Stimulated activated CD8-positive, alpha-beta memory T cell treated with anti-CD3 and anti-CD28 coated beads, Interleukin-2, amount 100 ng/mL, for 48 hours (primary cell): ENCODE measurements at places on chromosomes 6 and 20.

- DNase-seq: no peak
Observed at GRCh38 chr6:222468-222867, 69.8 kb upstream of the DUSP22 start.

GRCh38 chr6:107706516-107707115, 117.5 kb downstream of the SCML4 start:
- no peak for DNase-seq

DNA sequence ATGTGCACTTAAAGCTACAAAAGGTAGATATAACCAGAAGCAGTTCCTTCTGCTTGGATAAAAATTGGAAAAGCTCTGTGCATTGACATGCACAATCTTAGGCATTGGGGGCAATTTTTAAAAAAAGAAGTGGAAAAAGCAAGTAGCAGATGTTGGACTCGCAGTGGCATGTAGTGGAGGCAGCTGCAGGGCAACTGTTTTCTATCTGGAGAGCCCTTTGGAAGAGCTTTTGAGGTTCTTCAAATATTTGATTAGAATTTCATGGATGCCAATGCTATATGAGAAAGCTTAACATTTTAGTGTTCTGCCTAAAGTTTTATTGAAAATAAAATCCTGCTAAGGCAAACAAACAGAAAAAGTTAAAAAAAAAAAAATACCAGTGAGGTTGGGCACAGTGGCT, 388.3 kb upstream of the RNF217 start:
- DNase-seq: no peak

- no peak for DNase-seq
Observed at GRCh38 chr20:37677969-37678861, 15.6 kb upstream of the CTNNBL1 start.

DNA sequence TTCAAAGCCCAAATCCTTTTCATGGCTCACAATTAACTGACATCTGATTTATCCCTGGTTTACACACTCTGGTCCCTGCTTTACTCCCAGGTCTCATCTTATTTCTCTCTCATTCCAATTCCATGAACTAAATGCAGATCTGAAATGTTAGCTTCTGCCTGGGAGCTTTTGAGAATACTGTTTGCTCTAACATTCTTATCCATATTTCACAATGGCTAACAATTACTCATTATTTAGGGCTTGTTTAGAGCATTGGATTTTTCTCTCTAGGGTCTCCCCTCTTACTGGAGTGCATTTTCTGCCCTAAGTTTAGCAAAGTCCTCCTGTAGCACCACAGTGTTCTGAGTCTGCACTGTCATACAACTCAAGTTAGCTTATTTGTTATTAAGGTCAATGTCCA, 121.5 kb upstream of the HCRTR2 start:
- DNase-seq: no peak

- DNase-seq: no peak
Observed at GRCh38 chr6:67952948-67953347, 682.1 kb upstream of the ADGRB3 start.

GRCh38 chr6:135146162-135146934, 34.8 kb upstream of the MYB start:
- DNase-seq: no peak

DNA sequence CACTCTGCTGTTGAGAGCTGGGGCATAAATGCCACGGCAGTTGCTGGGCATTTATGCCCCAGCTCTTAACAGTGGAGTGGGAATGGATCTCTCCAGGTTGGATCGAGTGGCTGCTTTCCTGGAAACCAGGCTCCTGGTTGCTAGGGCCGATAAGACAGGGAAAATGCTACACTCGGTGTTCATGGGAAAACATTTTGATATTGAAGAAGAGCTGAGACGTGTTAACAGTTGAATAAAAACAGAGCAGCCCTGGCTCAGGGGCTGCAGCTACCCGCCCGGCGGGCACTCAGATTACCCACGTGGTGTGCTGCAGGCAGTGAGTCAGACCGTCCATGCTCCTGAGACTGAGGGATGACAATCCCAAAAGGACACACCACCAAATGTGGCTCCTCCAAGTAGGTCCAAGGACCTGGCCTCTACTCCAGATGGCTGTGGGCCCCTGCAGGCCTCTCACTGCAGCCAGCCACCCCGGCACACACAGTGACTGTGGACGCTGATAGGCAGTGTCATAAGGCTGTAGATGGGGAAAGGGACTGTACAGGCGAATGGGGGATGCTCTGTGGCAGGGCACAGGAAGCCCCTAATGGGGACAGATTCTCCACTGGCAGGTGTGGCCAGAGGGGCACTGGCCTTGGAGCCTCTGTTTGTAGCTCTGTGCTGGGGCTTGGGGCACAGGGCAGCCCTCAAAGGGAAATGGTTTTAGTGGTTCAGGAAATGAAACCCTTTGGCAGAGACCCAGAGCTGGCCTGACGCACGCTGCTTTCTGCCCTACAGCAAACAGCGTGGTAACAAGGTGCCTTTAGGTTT, 237.8 kb downstream of the LY86 start:
- DNase-seq: no peak

DNA sequence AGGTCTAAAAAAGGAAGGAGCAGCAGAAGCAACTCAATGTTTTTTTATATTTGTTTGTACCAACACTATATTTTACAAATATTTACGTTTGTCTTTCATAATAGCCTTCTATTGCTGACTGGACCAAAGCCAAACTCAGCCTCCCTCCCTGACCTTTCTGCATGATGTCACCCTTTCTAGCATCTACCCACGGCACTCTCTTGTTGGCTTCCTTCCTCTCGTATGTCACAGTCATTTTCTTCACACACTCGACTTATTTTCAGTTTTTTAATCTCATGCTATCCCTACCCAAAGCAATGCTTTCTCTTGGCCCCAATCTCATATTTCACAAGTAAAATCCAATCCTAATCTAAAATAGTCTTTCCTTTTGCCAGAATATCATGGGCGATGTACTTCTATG, 16.3 kb upstream of the FAM8A1 start:
- DNase-seq: no peak

- DNase-seq: no peak
Observed at GRCh38 chr20:45539382-45539781, at the start of gene WFDC6. Gene WFDC6 (minus strand): TSS chr20:45539482. CDS start chr20:45539407, 75 bp downstream.

GRCh38 chr6:135385299-135385698, 112.2 kb downstream of the AHI1 start:
- DNase-seq: no peak

GRCh38 chr6:26175428-26176181, 88.4 kb downstream of the HFE start:
- no peak for DNase-seq

DNA sequence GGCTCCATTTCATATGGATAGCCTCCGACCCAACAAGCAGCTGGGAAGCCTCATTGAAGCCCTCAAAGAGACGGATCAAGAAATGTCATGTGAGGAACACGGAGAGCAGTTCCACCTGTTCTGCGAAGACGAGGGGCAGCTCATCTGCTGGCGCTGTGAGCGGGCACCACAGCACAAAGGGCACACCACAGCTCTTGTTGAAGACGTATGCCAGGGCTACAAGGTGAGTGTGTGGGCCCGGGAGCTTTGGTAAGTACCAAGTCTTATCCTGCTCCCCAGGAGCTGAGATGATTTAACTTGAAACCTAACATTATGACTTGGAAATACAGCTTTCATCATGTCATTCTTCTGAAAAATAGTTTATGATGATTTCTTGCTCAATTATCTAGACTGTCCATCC, 4.1 kb downstream of the TRIM38 start:
- DNase-seq: no peak

DNA sequence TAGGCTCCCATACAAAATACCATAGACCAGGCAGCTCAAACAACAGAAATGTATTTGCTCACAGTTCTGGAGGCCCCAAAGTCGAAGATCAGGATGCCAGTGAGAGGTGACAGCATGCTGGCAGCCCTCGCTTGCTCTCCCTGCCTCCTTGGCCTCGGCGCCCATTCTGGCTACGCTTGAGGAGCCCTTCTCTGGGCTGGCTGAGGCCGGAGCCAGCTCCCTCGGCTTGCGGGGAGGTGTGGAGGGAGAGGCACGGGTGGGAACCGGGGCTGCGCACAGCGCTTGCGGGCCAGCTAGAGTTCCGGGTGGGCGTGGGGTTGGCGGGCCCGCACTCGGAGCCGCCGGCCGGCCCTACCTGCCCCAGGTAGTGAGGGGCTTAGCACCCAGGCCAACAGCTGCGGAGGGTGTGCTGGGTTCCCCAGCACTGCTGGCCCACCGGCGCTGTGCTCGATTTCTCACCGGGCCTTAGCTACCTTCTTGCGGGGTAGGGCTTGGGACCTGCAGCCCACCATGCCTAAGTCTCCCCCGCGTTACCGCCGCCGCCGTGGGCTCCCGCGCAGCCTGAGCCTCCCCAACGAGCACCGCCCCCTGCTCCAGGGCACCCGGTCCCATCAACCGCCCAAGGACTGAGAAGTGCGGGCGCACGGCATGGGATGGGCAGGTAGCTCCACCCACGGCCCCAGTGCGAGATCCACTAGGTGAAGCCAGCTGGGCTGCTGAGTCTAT, 32.6 kb upstream of the SERPINB9 start:
- DNase-seq: no peak

GRCh38 chr20:58058421-58059259, 169.8 kb downstream of the ANKRD60 start:
- no peak for DNase-seq

GRCh38 chr6:79694156-79694555, 63.0 kb downstream of the SH3BGRL2 start:
- no peak for DNase-seq

- DNase-seq: no peak
Observed at GRCh38 chr6:43870660-43871061, 100.7 kb downstream of the VEGFA start.

- no peak for DNase-seq
Observed at GRCh38 chr6:160417146-160417545, 69.0 kb downstream of the SLC22A3 start.

DNA sequence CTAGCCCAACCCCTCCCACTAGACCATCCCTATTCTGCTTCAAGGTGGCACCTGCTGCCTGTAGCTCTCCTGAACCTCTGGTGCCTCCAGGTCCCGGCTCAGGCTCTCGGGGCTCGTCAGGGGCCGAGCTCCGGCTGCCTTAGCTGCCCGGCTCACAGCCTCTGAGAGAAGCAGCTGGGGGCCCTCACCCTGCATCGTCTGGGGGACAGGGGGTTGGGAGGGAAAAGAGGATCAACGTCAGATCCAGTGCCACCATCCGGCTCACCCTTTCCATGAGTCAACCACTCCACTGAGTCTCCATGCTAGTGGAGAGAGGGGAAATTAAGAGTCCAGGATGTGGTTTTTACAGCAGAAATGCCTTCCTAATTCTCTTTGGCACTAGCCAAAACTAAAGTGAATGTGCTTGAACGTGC, 13.0 kb downstream of the BAG6 start:
- DNase-seq: no peak

- no peak for DNase-seq
Observed at GRCh38 chr6:114135363-114135971, 164.5 kb upstream of the HDAC2 start.

DNA sequence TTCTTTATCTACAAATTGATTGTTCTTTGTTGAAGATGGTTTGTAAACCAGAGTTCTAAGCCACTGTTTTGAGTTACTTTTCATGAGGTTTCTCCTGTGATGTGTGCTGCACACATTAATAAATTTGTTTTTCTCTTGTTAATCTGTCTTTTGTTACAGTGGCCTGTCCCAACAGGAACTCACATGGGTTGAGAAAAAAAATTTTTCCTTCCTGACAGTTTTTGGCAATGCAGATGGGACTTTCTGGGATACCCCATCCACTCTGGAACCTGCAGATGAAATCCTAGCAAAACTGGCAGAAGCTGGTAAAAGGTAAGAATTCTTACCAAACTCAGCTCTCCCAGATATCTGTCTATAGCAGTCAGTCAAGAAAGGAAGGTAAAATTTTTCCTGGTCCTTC, 88.1 kb downstream of the CEP162 start:
- no peak for DNase-seq

- DNase-seq: no peak
Observed at GRCh38 chr20:58229198-58229798, 845 bp upstream of the ANKRD60 start.

- no peak for DNase-seq
Observed at GRCh38 chr20:4026093-4026601, 10.8 kb upstream of the RNF24 start.

DNA sequence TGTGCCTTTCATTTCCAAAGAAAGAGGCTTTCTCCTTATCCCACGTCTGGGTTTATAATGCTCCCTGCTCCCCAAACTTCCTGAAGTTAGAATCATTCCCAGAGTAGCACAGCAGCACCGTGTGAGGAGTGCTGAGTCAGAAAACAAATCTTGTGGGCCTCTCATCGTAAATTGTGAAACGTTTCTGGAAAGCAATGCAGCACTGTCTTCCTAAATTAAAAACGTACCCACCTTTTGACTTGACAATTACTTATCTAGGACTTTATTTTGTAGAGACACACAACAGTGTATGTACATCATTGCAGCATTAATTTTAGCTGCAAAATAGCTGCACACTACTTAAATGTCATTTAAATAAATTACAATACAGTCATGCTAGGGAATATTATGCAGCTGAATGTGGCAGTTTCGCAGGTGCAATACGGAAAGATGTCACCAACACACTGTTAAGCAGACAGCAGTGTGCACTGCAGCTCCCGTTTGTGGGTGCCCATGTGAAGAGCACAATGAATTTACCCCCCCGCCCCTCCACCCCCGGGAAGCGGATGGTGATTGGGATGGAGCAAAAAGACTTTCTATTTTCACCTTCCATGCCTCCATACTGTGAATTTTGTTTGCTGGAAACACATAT, 30.8 kb downstream of the RRBP1 start:
- no peak for DNase-seq

DNA sequence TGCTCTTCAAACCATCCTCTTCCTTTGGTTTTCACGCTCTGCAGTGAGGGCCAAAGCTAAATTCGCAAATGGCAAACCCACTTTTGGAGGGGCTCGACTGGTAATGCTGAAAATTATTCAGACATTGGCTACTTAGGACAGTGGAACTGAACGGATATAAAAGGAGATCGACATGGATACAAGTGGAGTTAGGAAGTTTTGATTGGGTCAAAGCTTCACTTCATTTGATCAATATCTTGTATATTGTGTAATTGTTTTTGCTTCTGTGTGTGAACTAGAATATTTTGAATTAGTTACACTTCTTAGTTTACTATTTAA, 1.2 kb downstream of the FAM8A1 start:
- DNase-seq: no peak

DNA sequence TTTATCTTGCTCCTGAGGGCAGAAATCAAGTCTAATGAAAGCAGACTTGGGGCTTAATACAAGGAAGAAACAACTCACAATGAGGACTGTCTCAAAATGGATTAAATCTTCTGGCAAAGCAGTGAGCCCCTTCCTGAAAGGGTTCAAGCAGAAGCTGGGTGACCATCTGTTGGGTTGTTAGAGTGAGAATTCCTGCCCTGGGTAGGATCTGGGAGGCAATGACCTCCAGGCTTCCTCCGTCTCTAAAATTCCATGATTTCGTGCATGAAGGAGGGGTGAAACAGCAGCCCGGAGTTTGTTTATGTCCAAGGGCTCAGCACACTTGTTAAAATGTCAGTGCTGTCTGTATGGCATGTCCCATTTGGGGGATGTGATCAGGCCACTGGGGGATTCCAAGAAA, 64.0 kb upstream of the KCNK16 start:
- no peak for DNase-seq

- DNase-seq: no peak
Observed at GRCh38 chr6:18280084-18280483, 15.8 kb upstream of the DEK start.

- DNase-seq: no peak
Observed at GRCh38 chr6:33868141-33868540, 64.3 kb upstream of the MLN start.

GRCh38 chr6:34237722-34238584, 1.3 kb downstream of the HMGA1 start:
- peak; percentile 58 for DNase-seq
